ENCODE measurements at places on chromosomes 12 and 14. TPM values are rescaled to one million over a fixed set of nuclear protein-coding genes. Genes with fewer than 3 reads are reported as not detected.

RBMS2 gene
- total RNA-seq: 12.8 TPM

- no peak for DNase-seq
Measured at GRCh38 chr14:96573473-96574100, 71.4 kb downstream of the PAPOLA start.

KRT6B gene
- not detected for total RNA-seq

DNA sequence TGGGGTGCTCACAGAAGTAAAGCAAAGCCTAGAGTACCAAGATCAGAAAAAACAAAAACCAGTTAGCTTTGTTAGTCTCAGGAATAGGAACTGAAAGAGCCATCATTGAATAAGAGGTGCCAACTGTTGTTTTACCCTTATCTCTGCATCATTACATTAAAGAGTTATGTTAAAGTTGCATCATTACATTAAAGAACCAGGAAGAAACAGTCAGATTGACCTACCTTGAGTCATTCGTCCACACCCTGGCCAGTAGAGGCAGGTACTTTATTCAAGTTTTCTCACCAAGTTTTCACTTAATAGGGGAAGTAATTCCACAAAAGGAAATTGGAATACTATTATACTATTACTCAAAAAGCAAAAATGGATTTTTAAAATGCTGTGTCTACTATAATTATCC lies 121.7 kb upstream of the CNOT2 start:
- no peak for DNase-seq

DNA sequence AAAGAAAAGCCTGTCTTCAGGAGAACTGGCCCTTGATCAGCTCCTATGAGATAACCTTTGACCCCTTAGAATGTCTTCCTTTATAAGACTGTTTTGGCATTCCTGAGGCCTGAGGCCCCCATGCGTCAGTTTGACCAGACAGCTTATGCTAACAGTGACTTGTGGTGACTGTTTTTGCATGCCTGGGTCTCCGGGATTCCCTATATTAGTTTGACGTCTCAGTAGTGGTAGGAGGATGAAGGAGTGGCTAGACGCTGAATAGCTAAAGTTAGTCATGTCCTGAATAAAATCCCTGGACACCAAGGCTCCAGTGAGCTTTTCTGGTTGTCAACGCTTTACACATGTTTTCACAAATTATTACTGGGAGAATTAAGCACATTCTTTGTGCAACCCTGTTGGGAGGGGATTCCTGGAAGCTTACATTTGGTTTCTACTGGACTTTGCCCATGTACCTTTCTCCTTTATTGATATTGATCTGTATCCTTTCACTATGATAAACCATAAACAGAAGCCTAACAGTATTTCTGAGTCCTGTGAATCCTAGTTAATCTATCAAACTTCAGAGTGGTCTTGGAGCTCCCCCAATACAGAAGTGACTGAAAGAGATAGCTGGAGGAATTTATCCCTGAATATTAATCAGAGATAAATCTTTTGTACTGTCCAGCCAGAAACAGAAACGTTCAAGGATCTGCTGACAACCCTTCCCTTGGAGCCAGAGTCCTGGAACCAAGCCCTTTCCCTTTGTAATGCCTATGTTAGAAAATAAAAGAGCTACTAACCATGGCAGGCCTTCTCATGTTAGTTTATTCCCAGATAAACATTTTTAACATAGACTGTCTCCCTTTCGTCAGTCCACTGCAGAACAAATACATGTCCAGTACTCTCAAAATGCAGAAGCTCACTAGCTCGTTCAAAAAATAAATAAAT lies 479.2 kb downstream of the RPS29 start:
- no peak for DNase-seq

RHOF gene
- 20.5 TPM for total RNA-seq

Data from testis (tissue), 5 donors.